ENCODE measurements at places on chromosomes 11 and 22.

DNA sequence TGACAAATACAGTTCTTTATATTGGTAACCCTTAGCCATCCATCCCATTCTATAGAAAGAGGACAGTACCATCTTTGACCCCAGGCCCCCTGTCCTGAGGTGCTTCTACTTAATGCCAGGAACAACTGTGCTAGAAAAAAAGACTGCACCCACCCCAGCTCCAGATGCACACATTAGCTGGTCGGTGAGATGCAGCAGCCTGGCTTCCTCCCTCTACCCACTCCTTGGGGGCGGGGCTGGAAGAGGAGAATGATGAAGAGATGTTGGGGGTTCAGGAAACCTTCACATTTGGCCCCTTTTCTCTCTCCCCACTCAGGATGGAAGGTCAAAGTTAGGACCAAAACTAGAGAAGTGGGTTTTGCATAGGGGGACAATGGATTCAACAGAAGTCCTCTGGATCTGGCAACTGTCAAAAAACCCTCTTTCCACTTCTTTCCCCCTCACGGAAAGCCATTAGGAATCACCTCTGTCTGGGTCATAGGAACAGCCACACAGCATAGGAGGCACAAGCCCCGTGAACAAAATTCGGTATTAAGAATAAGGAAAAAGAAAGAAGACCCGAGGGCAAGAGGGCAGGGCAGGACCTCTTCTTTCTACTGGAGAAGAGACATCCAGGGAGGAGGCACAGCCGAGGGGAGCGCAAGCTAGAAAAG lies 755 bp downstream of the NRIP3 start:
- no peak for DNase-seq

GRCh38 chr11:70055444-70055843 lies 22.7 kb upstream of the ANO1 start:
- DNase-seq: no peak

DNA sequence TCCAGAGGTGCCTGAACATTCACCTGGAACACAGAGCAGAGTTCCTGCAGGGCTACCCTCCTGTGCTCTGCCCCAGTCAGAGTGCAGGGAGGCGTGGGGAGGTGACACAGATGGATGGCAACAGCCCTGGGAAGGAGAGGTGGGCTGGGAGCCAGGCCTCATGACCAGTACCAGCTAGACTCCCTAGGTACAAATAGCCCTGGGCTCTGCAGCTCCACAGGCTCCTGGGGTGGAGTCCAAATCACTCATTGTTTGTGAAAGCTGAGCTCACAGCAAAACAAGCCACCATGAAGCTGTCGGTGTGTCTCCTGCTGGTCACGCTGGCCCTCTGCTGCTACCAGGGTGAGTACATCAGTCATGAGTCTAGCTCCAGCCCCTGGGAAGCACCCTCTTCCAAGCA lies at the start of gene SCGB1D2:
Gene SCGB1D2, plus strand, starts transcription at position 219 of the 400 bp plus-strand sequence. Its CDS starts 69 bp downstream, at position 288.
- peak; percentile 98 for DNase-seq

- DNase-seq: no peak
Observed at GRCh38 chr11:83713708-83714107, 427.5 kb upstream of the CCDC90B start.

- DNase-seq: no peak
Observed at GRCh38 chr11:130426223-130426836, 2.1 kb downstream of the ADAMTS8 start.
